Smooth muscle cell of the pulmonary artery (primary cell): ENCODE measurements at places on chromosomes 2 and 18. TPM values are rescaled to one million over a fixed set of nuclear protein-coding genes. Genes with fewer than 3 reads are reported as not detected.

The C2orf66 gene
- 0.20 and 0.59 TPM in 2 replicates for total RNA-seq

The FOXI3 gene
- not detected in 2 replicates for total RNA-seq

The SP9 gene
- total RNA-seq: not detected in 2 replicates

The DYNAP gene
- not detected in 2 replicates for total RNA-seq

The GPR45 gene
- total RNA-seq: not detected in 2 replicates

The ARL4C gene
- total RNA-seq: 79.7 and 85.0 TPM in 2 replicates

The ABCB11 gene
- total RNA-seq: under 0.01 and 0.13 TPM in 2 replicates

The ACVR1C gene
- total RNA-seq: 0.63 and 1.2 TPM in 2 replicates
